ENCODE measurements at places on chromosomes 16 and 17. TPM values are rescaled to one million over a fixed set of nuclear protein-coding genes. Genes with fewer than 3 reads are reported as not detected.

The KRTAP9-8 gene
- not detected for total RNA-seq

The UBTF gene
- 183 TPM for total RNA-seq

The CNTNAP4 gene
- not detected for total RNA-seq

The HIGD1B gene
- not detected for total RNA-seq

The CES5A gene
- total RNA-seq = not detected

The RAB37 gene
- total RNA-seq = 27.5 TPM

The GGA3 gene
- total RNA-seq = 92.9 TPM

- no peak for DNase-seq
These were observed 169.3 kb downstream of the RAB11FIP4 start for GRCh38 chr17:31560616-31561235.

DNA sequence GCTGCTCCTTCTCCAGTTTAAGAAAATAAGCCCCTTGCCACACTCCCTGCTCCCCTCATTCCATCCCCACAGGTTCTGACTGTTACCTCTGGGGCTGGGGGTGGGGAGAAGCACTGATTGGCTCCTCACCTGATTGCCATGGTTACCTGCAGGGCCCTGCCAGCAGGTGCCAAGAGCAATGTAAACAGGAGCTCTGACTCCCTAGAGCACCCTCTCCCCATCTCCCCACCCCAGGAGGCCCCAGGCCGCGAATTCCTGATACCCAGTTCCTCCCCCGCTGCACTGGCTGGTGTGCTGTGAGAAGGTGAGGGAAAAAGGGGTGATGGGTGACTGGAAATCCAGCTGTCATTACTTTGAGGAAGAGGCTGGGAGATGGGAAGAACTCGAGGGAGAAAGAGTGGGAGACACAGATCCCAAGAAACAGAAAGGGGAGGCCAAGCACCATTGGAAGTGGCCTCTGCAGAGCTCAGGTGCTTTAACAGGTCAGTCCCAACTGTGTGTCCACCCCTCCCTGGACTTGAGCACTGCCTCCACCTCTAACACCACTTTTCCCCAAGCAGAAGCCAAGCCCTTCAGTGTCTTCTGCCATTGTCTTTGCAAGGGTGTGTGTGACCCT is 4.5 kb downstream of the PCGF2 start:
- no peak for DNase-seq

DNA sequence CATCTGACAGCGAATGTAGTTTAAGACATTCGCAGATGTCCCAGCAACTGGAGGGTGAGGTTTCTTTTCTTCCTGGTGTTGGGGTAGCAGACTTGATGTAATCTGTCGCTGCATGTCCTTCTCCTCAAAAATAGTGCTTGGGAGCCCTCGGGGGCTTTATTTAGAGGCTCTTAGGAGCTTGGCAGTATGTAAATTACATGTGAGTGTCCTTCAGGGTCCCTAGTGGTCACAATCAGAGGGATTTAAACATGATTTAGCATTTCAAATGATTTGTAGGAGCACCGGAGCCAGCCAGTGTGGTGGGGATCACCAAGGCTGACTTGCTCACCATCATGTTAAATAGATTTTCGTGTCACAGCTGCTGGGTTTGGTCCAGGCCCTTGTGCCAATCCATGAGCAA is 8.8 kb upstream of the SALL1 start:
- no peak for DNase-seq

GRCh38 chr17:73130977-73131376 is 33.8 kb upstream of the SSTR2 start:
- no peak for DNase-seq

DNA sequence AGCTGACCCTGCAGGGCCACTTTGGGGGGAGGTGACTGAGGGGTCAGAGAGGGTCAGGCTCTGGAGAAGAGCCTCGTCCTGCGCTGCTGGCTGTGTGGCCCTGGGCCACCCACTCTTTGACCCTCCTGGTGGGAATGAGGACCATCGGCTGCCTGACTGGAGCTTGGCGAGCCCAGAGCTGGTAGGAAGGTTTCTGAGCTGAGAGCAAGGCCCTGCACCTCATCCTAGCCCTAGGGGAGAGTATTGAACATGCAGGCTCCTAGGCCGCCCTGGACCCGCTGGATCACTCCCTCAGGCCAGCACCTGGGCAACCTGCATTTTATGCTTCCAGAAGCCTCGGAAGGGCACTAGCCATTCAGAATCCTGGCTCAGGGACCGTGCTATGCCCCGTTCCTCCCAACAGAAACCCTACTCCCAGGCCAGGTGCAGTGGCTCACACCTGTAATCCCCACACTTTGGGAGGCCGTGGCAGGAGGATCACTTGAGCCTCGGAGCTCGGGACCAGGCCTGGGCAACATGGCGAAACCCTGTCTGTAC is 14.5 kb downstream of the MAP2K3 start:
- no peak for DNase-seq

DNA sequence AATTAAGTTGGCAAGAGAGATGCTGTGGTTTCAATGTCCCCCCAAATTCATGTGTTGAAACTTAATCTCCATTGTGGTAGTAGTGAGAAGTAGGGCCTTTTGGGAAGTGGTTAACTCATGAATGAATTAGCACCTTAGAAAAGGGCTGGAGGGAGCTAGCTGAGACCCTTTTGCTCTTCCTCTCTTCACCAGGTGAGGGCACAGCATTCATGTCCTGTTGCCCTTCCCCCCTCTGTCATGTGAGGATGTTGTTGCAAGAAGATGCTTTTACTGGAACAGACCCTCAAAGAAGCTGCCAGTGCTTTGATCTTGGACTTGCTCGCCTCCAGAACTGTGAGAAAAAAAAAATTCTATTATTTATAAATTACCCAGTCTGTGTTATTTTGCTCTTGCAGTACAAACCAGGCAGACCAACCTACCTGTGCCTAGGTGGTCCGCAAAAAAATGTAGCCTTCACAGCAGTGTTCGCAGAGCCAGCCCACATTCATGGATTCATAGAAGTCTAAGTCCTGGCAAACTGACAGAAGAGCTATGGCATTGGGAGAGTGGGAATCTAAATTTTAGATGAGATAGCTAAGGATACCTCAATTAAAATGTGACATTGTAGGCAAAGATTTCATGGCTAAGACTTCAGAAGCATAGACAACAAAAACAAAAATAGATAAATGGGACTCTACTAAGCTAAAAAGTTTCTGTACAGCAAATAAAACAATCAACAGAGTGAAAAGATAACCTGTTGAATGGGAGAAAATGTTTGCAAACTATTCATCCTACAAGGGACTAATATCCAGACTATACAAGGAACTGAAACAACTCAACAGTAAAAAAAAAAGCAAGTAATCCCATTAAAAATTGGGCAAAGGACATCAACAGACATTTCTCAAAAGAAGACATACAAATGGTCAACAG is 32.0 kb upstream of the ABCA5 start:
- no peak for DNase-seq

GRCh38 chr17:63694229-63694949 is 5.5 kb downstream of the LIMD2 start:
- DNase-seq = no peak

DNA sequence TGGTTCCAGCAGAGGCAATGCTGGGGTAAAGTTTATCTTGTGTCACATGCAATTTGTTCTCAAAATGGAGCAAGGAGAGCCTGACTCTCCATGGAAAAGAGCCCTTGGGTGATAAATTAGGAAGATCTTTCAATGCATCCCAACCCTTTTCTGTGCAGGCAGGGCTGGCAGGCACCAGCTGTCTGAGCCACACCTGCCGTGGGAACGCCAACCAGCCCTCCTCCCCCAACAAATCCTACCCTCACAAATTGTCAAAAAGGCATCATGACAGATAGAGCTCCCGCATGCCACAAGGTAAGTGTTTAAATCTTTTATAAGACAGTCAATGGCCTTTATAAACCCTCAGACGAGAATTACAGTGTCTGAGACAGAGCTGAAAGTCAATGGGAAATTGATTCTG is 418.5 kb upstream of the CDH5 start:
- no peak for DNase-seq

- no peak for DNase-seq
These were observed 28.3 kb downstream of the VPS35L start for GRCh38 chr16:19583665-19584300.

DNA sequence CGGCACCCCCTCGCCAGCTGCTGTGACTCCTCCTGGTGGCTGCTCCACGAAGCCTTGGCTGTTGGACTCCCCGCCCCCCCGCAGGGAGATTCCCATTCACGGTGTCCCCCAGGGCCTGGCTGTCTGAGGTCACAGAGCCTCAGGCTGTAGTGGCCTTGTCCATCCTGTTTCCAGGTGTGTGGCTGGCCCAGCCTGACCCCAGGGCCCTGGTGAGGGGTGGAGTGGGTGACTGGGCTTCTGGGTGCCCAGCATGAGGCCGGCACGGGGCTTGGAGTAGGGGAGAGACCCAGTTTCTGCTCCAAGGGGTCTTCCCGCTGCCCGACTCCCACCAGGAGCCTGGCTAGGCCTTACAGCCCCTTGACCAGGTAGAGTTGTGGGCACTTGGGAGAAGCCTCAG is 10.4 kb downstream of the PRSS27 start:
- no peak for DNase-seq
